ENCODE measurements at places on chromosomes 1 and 21.

GRCh38 chr1:92087542-92087941 lies 7.4 kb downstream of the BTBD8 start:
- DNase-seq: no peak

DNA sequence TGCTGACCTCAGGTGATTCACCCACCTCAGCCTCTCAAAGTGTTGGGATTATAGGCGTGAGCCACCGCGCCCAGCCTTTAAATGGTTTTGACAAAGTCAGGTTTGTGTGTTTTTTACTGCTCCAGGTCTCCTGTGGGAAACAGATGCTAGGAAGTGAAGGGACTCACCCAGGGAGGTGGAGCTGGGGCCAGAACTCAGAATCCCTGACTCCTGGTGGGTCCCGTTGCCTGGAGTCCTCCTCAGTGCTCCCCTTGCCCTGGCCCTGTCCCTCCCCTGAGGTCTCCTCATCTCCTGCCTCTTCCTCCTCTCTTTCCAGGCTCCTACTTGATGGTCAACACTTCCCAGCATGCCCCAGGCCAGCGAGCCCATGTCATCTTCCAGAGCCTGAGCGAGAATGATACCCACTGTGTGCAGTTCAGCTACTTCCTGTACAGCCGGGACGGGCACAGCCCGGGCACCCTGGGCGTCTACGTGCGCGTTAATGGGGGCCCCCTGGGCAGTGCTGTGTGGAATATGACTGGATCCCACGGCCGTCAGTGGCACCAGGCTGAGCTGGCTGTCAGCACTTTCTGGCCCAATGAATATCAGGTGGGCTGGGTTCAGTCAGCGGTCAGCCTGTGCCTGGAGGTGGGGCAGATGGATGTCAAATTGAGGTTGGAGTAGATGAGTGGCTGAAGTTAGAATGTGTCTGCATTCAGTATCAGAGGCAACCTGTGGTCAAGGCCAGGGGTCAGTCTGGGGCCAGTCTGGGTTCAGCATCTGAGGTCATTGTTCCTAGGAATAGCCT lies 22.1 kb downstream of the PTPRU start:
- DNase-seq: no peak

GRCh38 chr1:95953015-95953414 lies 719.0 kb downstream of the RWDD3 start:
- DNase-seq: no peak

- no peak for DNase-seq
Observed at GRCh38 chr1:65278376-65279069, 30.8 kb upstream of the DNAJC6 start.

DNA sequence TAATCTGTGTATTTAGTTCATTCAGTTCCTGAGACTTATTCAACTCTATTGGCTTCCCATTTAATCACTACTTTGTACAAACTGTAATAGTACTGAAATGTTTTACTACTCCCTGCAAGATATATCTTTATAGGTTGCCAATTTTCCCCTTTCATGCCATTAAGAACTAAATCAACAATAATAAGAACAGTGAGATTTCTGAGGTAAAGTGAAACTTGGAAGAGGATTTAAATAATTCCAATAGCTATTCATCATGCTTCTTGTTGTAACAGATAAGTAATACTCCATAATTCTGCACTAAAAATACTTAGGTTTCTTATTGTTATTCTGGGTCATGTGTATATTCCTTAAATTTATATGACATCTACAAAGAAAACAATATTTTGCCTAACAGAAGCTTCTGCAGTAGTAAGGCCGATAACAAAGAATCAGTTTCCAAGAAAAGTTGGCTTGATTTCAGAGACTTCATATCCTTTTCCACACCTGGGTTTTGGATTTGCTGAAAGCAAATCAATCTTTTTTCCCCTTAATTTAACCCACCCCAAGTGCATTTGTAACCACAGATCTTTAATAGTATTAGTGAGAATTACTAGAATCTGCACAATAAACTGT lies 258.3 kb downstream of the FAF1 start:
- DNase-seq: no peak

- DNase-seq: no peak
Observed at GRCh38 chr21:41318218-41318617, 1.6 kb downstream of the FAM3B start.

DNA sequence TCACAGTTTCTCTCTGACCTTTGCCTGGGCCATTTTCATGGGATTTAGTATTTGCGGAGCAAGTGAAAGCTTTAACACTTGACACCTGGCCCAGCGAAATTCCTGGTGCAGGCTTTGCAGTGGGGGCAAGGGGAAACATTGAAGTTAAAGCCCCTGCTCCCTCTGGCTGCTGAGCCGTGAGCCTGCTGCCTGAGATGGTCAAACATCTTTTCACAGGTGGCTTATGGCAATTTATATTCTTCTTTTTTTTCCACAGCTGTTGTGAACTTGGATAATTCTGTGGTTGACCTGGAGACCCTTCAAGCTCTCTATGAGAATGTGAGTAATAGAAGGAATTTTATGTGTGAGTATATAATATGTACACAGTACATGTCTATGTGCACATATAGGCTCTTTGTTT lies 202.9 kb downstream of the FMN2 start:
- DNase-seq: no peak

DNA sequence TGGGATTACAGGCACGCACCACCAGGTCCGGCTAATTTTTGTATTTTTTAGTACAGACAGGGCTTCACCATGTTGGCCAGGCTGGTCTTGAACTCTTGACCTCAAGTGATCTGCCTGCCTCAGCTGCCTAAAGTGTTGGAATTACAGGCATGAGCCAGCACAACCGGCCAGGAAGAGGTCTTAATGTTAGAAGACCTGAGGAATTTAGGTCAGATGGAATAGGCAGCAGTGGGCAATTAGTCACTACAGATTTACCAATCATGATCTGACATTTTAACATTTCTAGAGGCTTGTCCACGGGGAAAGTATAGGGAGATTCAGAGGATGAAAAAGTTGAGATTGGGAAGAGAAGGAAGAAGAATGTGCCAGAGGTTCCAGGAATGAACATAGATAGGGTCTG lies 8.9 kb upstream of the APP start:
- no peak for DNase-seq

- DNase-seq: no peak
Observed at GRCh38 chr1:47478090-47478489, 40.2 kb downstream of the FOXD2 start.

DNA sequence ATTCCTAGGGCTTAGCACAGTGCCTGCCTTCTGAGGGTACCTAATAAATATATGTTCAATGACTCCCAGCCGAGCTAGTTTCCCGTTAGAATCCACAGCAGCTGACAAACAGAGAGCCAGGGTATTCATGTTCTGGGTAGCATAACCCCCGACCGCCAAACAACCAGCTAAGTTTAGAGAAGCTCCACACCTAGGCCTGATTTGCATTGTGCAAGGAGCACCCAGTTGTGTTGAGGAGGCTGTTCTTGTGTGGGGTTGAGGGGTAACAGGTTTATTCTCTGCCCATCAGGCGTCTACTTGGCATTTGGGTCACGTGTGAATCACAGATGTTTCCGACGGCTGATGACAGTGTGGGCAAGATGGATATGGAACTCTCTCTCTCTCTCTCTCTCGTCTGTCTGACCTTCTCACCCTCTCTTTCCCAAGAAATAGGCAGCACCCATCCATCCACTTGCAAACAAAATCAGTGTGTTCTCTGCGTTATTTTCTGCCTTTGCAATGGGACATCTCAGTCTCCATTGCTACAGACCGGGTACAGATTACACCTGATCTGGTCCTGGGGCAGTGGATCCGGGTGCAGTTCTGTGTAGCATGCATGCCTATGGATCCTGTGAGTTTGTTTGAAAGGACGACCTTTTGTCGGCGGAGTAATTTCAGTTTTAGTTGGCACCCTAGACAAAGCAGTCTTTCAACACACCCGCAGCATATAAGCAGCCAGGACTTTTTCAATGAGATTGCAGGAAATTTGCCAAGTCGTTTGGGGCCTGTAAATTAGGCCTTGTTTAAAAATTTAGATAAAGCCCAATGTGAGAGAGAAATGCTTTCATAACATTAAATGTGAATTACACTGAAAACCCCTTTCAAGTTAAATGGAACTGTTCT lies 29.4 kb downstream of the KAZN start:
- DNase-seq: no peak

DNA sequence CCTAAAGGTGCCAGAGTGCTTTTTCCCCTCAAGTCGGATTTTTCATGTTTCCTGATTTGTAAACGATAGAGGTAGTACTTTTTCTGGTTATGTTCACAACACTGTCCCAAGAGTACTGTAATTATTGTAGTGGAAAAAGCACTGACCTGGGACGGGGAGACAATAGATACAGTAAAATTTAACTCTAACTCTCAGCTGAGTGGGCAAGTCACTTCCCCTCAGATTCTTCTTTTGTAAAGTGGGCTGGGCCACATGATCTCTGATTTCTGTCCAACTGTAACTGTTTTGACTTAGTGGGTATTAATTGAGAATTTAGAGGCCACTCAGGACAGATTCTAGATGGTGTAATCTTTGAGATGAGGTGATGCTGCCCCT lies 19.1 kb downstream of the MARCKSL1 start:
- DNase-seq: no peak

- no peak for DNase-seq
Observed at GRCh38 chr1:14267991-14268390, 330.5 kb upstream of the KAZN start.

- DNase-seq: peak; percentile 92
Observed at GRCh38 chr1:24189528-24189927, 2.4 kb upstream of the IFNLR1 start.

DNA sequence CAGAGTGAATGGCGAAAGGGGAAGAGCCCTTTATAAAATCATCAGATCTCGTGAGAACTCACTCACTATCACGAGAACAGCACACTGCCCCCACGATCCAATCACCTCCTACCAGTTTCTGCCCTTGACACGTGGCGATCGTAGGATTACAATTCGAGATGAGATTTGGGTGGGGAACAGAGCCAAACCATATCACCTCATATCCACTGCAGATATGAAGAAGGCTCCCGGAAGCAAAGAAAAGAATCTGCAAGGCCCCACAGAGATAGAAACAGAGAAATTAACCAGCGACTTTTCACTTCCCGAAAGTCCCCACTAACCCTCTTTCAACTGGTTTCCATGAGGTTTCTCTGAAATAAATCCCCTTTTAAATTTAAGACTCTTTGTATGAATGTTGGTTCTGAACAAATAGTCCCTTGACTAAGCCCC lies 86.2 kb upstream of the IRF2BP2 start:
- no peak for DNase-seq
